ENCODE measurements at places on chromosomes 16 and 17.

DNA sequence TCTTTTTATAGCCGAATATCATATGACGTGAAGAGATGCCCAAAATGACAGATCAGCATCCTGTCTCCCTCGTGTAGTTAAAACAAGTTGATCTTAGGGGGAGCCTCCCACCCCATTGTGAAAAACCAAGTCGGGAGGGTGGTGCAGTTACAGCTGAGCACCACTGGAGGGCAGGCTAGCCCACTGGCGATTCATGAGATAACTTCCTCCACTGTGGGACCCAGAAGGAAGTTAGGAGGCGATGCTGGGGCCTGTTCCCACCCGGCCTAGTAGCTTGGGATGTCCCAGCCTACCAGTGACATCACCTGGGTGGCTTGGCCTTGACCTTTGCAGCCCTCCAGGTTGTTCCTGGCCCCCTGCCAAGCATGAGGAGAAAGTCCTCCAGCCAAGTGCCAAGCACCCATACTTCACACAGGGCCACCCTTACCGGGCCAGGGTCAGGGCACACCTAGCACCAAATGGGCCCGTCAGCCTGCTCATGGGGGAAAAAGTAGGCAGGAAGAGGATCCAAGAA is 8.1 kb upstream of the CPNE2 start:
- peak; percentile 79 for DNase-seq

DNA sequence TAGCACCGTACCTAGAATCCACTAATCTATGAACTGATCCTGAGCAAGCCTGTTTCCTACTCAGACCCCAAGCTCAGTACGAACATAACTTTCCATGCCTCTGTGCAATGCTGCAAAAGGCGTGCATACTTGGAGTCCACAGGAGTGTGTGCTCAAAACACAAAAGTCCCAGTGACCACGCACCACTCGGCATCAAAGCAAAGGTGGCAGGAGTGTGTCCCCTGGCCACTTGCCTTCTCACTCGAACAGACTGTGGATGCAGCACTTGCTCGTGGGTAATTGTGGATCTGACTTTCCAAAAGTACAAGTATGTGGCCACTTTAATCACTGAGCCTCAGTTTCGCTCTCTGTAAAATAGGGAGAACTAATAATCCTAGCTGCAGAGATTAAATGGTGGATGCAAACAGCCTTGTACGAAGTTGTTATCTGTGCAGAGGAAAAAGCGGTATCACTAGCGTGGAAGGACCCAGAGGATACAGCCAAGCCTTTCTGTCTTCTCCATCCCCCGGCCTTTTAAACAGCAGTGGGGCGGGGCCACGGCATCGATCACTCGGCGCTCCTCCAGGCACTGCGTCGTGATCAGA is 311 bp upstream of the KDM8 start:
- no peak for DNase-seq

DNA sequence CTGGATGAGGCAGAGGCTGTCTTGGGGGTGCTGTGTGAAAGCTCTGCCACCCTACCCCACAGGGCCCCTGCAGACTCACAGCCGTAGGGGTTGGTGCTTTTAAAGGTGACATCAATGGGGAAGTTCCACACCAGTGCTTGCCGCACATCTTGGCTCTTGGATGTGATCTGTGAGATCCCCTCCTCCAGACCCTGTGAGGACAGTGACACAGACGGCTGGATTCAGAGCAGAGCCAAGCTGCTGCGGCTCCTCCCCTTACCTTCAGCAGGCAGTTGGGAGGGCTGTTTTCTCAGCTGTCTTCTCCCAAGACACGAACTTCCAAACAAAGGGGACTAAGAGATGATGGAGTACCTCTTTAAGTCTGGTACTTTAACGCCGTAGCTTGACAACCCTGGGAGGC is 4.8 kb downstream of the B9D1 start:
- no peak for DNase-seq

DNA sequence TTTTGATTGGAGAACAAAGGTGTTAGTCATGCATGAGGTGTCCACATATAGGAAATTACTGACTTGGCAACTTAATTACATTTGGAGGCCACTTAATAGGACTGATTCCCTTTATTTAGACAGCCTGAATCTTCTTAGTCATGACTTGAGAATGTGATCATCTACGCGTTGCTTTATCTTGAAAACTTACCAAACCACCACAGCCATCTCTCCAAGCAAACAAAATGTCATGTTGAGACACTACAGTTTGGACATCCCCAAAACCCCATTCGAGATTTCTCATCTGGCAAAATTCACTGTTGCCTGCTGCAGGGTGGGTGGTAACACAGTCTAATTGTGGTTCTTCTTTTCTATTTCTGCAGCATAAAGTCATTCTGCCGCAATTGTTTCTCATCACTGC is 176.5 kb upstream of the CDH5 start:
- no peak for DNase-seq

DNA sequence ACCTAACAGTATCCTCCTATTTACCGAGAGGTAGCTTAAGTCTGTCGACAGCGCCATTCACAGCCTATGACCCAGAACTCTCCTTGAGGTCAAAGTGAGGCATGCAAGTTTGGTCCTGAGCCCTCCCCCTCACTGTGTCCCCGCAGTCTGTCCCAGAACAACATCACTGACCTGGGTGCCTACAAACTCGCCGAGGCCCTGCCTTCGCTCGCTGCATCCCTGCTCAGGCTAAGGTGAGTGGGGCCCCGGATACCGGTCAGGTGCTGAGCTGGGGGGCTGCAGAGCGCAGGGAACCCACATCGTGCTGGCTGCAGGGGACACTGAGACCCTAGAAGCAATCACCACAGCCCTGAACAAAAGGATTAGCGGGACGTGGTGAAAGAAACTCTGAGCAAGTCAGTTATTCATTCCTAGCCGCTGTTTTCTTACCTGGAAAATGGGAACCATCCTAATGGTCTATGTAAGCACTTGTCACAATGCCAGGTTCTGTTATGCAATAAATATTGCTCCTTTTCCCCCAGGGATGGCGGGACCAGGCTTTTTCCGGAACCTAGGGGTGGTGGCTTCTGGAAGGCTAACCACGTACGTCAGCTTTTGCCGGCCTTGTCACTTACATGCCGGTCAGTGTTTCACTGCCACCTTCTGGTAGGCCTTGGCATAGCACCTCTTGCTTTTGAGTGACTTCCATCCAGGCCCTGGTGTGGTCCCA is 23.8 kb downstream of the DEXI start:
- DNase-seq: peak; percentile 95

GRCh38 chr16:8649829-8650554 is 24.4 kb upstream of the ABAT start:
- DNase-seq: no peak

DNA sequence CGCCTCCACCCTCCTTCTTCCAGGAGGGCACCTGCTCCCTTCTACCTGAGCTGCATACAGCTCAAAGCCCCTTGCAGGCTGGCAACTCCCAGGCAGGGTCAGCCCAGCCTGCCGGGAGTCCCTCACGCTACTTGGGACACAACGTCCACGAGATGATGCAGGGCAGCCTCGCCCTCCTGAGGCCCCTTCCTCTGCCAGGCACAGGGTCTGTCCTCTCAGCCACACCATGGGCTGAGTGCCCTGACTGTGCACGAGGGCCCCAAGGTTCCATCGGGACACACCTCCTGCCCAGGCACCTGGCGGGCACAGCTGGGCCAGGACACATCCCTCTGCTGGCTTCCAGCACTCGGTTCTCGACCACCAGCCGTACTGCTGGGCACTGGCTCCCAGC is 30.9 kb upstream of the ZC3H18 start:
- no peak for DNase-seq

GRCh38 chr16:14325502-14326401 is 254.6 kb downstream of the MRTFB start:
- DNase-seq: no peak

DNA sequence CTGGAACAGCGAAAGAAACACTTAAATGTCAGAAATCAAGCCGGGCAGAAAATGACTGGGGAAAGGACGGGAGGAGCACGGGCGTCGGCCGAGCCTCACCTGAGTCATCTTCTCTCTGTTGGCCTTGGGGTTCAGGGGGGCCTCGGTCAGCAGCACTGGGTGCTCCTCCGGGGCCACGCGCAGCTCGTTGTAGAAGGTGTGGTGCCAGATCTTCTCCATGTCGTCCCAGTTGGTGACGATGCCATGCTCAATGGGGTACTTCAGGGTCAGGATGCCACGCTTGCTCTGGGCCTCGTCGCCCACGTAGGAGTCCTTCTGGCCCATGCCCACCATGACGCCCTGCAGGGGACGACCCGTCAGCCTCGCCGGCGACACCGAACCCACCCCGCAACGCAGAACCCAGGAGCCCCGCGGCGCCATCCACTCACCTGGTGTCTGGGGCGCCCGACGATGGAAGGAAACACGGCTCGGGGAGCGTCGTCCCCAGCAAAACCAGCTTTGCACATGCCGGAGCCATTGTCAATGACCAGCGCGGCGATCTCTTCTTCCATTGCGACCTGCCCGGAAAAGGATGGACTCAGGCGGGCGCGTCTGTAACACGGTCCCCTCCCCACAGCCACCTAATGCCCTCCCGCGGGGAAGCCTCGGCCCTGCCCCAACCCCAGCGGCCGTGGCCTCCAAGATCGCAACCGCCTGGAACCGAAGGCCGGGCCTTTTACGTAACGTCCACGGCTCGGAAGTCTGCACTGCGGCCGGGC is 616 bp downstream of the ACTG1 start:
- DNase-seq: no peak

GRCh38 chr17:78355045-78355641 is 4.7 kb downstream of the SOCS3 start:
- DNase-seq: no peak

DNA sequence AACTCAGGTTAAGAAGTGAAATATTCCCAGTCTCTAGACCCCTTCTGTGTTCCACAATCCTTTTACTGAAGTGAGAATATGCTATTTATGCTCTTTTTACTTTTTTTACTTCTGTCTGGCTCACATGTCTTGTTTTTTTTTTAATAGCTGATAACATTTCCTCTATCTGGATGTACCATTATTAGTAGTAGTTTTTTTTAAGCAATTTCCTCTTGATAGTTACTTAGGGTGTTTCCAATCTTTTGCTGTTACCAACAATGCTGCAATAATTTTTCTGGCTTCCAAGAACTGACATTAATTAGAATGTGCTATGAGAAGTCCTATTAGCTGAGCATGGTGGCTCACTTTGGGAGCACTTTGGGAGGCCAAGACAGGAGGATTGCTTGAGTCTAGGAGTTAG is 32.0 kb downstream of the KSR1 start:
- DNase-seq: no peak

DNA sequence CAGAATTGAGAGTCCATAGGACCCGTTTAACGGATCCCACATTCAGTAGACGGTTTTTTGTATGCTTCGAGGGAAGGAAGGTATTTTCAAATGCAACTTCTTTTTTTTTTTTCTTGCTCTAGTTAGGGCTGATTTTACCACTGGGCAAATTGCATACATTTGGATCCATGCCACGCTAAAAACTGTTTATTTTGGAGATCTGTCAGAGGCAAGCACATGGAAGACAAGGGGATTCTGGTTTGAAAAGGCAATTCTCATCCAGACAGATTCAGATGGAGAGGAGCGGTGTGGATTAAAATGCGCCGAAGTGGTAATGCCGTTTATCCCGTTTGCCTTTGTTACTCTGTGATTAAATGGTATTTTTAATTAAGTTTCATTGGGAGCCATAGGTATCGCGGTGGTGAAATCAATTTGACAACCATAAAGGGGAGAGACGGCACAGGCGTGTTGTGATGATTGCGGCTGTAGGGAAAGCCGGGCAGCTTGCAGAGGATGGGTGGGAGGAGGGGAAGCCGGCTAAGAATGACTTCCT is 170.4 kb downstream of the IRX3 start:
- DNase-seq: no peak

DNA sequence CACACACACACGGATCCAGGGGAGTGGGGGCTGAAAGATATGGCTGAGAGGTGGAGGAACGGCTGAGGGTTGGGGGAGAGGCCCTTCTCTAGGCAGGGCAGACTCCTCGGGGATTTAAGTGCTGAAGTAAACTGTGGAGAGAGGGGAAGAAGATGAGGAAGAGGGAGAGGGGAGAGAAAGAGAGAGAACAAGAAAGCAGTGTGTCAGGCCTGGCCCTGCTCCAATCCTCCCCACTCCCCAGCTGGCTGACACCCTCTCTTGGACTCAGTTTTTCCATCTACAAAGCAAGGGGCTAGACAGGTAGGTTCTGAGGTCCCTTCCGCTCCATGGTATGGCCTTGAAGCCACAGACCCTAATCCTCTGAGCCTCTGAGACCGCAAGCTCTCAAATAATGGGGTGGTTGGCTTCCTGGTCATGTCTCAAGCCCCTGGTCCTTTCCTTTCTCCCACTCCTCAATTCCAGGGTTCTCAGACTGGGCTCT is 2.0 kb downstream of the VAMP2 start:
- DNase-seq: no peak

- DNase-seq: no peak
Measured at GRCh38 chr16:80403894-80404293, 136.9 kb upstream of the DYNLRB2 start.

- DNase-seq: no peak
Measured at GRCh38 chr17:20089756-20090547, 80.8 kb downstream of the SPECC1 start.

DNA sequence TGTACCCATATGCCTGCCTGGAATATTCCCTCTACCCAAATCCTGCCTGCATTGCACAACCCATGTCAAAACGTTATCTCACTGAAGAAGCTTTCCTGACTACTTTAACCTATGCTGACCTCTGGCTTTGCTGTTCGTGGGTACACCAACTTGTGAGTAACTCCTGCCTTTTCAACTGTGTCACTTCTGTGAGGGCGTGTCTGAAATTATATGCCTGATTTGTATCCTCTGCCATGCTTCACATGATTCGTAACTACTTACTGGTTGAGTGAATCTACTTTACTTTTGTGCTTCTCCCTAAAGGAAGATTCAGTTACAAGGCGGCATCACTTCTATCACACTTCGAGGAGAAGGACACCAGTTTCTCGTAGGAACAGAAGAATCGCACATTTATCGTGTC is 33.3 kb upstream of the USP43 start:
- DNase-seq: no peak

- DNase-seq: no peak
Measured at GRCh38 chr17:33106525-33107165, 115.0 kb downstream of the SPACA3 start.

GRCh38 chr16:35572186-35572585 is 2112.8 kb downstream of the TP53TG3F start:
- DNase-seq: no peak

- DNase-seq: no peak
Measured at GRCh38 chr16:84588991-84589390, 28.9 kb downstream of the COTL1 start.

- no peak for DNase-seq
Measured at GRCh38 chr17:11742886-11743285, 144.6 kb downstream of the DNAH9 start.

DNA sequence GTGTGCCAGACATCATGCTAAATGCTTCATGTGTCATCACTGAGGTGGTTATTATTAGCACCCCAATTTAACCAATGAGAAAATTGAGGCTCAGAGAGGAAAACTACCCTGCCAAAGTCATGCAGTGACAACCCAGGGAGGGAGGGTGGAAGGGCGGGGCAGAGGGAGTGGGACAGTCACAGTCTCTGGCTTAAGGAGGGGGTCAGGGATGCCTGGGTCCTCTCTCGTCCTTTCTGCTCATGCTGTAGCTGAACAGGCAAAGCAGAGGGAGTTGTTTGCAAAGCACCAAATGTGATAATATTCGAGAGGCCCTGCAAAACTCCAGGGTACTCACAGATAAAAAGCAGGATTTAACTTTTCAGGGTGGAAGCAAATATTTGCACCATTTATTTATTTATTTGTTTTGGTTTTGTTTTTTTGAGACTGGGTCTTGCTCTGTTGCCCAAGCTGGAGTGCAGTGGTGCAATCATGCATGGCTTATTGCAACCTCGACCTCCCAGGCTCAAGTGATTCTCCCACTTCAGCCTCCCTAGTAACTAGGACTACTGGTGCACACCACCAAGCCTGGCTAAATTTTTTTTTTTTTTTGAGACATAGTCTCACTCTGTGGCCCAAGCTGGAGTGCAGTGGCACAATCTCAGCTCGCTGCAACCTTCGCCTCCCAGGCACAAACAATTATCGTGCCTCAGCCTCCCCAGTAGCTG is 47.9 kb upstream of the NKD1 start:
- no peak for DNase-seq
